ENCODE measurements at places on chromosomes 2 and 18.

DNA sequence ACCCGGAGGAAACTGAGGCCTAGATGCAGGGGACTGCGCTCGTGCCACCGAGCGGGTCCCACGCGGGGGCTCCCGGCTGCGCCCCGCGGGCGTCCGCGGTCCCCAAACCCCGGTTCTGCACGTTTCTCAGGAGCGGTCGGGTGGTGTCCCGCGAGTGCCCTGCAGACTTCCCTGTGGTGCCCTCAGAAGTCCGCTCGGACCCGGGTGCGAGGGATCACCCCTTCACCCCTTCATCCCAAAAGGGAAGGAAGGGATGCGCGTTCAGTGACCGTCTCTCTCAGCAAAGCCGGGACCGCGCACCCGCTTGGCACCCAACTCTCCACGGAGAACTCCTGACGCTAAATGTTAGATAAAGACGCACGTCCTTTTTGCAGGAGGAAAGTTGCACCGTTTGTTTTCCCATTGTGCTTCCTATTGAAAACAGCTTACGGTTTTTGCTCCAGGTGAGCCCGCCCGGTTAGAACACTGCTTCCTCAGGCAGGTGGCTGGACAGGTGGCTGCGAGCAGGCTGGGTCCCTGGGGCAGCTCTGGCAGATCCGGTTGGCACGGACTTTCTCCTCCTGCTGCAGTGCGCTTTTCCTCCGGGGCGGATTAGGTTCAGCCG lies 779 bp downstream of the DGKD start:
- DNase-seq, result no peak

DNA sequence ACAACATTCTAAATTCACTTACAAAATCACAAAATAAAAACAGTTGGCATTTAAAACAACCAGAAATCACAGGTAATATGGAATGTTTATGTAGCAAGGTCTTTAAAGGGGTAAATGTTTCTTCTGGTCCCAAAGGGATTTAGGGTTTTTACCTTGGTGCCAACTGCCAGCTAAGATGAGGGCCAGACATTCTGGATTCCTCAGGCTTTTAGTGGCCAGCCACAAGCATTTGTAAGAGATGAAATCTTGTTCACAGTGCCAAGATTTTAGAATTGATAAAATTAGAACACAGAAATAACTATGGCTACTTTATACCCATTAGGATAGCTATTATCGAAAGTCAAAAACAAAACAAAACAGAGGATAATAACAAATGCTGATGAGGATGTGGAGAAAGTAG lies 60.4 kb upstream of the CDKL4 start:
- DNase-seq, result no peak

DNA sequence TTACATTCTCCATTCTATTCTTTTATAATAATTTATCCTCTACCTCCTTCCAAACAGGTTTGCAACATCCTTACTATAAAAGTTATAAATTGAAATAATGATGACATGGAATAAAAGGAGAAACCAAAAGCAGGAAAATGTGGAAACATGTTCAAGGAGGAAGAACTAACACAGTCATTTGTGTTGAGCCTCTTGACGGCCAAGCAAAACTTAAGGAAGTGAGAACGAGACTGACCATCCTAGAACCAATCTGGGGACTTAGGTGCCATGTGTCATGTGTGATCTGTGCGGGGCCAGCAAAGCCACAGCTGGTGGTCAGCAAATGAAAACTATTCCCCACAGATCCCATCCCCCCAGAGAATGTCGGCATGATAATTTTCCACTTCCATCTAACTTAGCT lies 25.6 kb upstream of the FAM124B start:
- DNase-seq, result no peak

GRCh38 chr2:18061717-18062116 lies 183.2 kb downstream of the KCNS3 start:
- no peak for DNase-seq

- DNase-seq, result no peak
Observed at GRCh38 chr2:71611781-71612527, 158.6 kb downstream of the DYSF start.

- DNase-seq, result no peak
Observed at GRCh38 chr2:138364554-138365162, 136.9 kb upstream of the SPOPL start.

DNA sequence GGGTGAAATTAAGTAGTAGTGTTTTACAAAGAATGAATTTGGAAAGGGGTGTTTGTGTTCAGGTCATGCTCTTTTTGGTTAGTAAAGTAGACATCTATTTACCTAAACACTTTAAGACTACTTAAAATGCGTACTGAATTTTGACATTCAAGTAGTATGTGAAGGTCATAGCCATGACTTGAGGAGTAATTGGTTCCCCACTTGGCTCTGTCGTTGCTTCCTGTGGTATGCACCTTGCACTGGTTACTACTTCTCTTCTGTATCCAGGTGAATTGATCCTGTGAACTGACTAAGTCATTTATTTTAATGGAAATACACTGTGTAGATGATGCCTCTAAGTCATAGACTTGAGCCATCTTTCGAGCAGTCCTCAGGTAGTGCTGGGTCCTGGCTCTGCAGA lies 97.9 kb downstream of the ITGB1BP1 start:
- DNase-seq, result no peak

DNA sequence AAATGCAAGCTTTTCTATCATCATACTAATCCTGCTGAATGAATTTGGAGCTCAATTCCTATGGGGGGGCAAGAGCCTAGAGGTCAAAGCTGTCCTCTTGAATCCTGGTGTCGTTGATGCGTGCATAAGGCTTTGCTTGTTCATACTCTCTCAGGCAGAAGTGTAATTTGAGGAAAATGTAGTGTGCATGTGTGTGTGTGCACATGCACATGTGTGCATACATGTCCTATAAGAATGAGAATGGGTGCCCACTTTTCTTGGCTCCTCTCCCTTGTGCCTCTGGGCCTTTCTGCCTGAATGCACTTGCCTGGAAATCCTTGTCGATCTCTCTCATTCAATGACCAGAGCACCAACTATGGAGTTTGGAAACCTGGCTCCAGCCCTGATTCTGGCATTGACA lies 28.5 kb upstream of the C18orf32 start:
- DNase-seq, result no peak

DNA sequence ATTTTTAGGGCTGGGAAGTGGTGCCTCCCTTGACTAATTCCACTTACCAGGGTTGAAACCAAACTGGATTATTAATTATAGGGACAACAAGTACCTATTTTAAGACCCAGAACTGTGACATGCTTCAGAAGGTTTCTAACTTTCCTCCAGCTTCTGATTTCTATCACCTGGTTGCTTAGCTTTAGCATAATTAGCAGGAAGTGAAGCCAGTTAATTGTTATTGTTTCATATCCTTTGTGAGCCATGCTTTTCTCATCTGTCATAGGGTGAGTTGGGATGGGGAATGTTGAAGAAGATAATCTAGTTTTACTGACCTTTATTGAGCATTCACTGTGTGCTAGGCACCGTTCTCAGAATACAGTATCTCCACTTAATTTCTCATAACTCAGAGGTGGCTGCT lies 3.2 kb downstream of the YPEL5 start:
- no peak for DNase-seq

GRCh38 chr2:39739386-39739785 lies 39.7 kb downstream of the THUMPD2 start:
- no peak for DNase-seq

GRCh38 chr2:161122772-161123530 lies 37.3 kb upstream of the TANK start:
- DNase-seq, result no peak

GRCh38 chr2:239375278-239376061 lies 25.4 kb downstream of the HDAC4 start:
- no peak for DNase-seq

DNA sequence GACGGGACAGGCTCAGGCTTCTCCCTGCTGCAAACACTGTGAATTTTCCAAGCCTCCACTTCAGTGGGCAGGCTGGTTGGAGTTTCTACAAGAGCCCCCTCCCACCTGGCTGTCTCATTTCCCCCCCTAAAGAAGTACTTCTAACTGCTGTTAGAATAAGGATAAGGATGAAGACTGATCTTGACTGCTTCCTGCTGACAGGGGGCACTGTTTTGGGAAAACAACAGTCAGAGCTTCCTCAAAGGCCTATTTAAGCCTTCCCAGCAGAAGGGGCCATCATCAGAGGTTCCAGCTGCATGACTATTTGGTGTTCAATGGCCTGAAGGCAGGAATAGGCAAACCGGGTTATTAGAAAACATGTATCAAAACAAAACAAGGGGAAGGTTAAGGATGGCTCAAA lies 1162.8 kb downstream of the DSC3 start:
- DNase-seq, result no peak

- DNase-seq, result no peak
Observed at GRCh38 chr2:8334866-8335325, 347.0 kb upstream of the ID2 start.

DNA sequence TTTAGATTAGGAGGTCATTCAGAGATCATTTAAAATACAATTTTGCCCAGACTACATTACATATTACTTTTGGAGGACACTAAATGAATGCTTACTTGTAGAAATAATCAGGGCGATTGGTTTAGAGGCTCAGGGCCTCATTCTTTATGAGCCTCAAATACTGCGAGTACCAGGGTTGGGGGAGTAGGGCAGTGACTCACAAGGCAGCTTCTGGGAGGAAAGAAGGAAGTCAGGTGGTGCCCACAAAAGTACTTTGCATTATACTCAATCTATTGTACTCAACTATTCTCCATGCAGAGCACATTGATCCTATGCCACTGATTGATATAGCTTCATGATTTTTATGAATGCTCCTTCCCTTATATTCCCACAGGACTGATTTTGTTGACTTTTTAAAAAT lies 166.9 kb downstream of the SOCS6 start:
- DNase-seq, result no peak

DNA sequence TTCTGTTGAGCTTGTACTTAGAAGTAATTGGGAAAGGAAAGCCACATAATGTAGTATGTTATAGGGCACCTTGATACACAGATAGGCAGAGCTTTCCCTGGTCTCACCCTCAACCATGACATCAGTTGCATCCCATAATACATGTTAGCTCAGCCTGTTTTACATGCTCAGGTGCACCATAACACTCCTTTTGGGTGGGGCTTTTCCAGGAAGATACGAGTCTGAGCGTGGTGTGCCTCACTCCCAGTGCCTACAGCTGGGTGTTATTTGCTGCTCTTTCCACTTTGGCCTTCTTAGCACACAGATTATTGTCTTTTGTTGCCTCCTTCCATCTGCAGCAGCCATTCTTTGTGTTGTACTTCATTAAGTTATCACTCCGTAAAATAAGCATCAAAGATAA lies 11.9 kb downstream of the TTC39C start:
- no peak for DNase-seq

All from muscle of arm (tissue), 14 donors.